ENCODE measurements at places on chromosomes 3 and 15.

GRCh38 chr3:185702262-185703225 lies 116.4 kb downstream of the SENP2 start:
- no peak overlapping the region for H3K4me3 ChIP-seq
- DNase-seq, result no peak
- H3K4me1 ChIP-seq, result no peaks in the 10 kb centered on the region
- H3K27me3 ChIP-seq, result peaks cover 43% of the 10 kb centered on the region
- H3K36me3 ChIP-seq, result no peaks in the 10 kb centered on the region

DNA sequence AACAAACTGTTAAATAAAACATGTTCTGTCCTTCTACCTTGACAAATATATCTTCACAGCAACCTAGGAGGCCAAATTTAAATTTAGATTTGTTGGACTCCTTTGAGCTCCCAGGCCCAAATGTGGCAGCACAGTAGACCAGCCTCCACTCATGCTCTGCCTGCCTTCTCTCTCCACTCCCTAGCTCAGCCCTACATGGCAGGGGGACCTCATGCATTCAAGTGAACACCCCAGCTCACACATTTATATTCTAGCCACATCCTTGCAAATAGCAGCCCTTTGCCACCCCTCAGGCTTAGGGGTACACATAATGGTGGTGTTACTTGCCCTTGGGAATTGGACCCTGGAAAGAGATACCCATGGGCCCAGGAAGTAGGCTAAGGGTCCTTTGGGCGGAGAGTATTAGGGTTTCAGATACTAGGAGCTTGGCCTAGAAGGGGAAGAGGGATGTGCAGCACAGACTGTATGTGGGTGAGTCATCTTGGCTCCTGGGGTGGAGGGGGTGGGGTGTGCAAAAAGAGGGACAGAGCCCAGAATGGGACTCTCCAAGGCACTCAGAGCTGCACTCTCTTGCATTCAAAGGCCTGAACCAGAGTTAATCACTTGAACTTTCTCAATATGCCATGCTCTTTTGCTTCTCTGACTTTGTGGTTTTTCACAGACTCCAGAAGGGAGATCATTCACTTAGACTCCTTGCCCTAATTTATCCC lies 268.4 kb upstream of the ROPN1 start:
- peaks cover 8% of the 10 kb centered on the region for H3K27me3 ChIP-seq
- H3K4me1 ChIP-seq, result no peaks in the 10 kb centered on the region
- no peak overlapping the region for H3K27ac ChIP-seq
- DNase-seq, result no peak
- H3K4me3 ChIP-seq, result no peak overlapping the region
- H3K36me3 ChIP-seq, result no peaks in the 10 kb centered on the region

DNA sequence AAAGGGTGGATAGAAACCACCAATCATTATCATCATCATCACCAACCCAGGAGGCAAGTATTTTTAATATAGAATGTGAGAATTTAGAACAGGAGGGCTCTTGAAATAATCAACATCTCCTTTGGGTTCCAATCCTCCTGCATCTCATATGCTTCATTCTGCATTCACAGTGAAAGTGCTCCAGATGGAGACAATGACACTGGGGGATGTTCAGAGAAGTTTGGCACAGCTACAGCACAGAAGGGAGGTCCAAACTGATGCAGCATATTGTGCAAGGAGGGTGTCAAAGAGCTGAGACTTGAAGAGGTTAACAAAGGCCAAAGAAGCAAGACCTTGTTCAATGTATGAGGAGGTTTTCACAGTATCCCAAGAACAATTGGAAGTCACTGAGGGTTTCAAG lies 767.1 kb downstream of the NTRK3 start:
- H3K27ac ChIP-seq, result no peak overlapping the region
- H3K4me1 ChIP-seq, result no peaks in the 10 kb centered on the region
- H3K4me3 ChIP-seq, result no peak overlapping the region
- H3K27me3 ChIP-seq, result peaks cover 4% of the 10 kb centered on the region
- DNase-seq, result no peak
- H3K36me3 ChIP-seq, result no peaks in the 10 kb centered on the region

DNA sequence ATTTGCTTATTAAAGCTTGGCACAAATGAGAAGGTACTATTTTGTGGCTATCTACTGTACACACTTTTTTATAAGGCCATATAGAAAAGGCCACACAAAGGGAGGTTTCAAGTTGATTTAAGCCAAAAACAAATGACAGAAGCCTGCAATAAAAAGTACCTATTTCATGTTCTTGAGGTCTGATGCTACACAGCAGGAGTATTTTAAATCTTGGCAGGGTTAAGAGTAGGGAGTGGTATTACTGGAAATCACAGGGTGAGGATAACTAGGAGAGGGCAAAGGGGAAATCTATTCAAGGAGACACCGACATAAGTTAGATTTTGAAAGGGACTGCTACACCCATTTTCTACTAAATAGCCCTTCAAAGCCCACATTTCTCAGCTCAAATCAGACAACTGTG lies 146.2 kb downstream of the GREM1 start:
- no peaks in the 10 kb centered on the region for H3K27me3 ChIP-seq
- H3K27ac ChIP-seq, result no peak overlapping the region
- no peak for DNase-seq
- H3K4me1 ChIP-seq, result peaks cover 28% of the 10 kb centered on the region
- H3K36me3 ChIP-seq, result no peaks in the 10 kb centered on the region
- H3K4me3 ChIP-seq, result no peak overlapping the region

- no peaks in the 10 kb centered on the region for H3K36me3 ChIP-seq
- no peak for DNase-seq
- H3K4me1 ChIP-seq, result peaks cover 16% of the 10 kb centered on the region
- H3K4me3 ChIP-seq, result no peak overlapping the region
Measured at GRCh38 chr3:186152889-186153292, 44.0 kb upstream of the ETV5 start.

DNA sequence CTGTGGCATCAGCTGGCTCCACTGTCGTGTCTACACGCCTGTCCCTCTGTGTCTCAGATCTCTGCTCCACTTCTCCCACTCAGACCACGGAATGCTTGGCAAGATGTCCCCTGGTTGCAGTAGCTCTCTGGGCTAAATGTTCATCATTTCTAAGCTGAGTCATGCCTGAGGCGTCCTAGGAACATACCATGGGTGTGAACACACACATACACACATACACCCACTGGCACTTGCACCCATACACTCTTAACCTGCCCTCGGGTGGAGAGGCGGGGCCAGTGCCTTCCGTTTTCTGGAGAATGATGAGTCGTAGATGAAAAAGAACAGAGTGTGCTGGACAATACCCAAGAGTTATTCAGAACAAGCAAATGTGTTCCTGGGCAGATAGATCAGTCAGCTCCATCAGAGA lies 72.4 kb downstream of the SENP2 start:
- no peak overlapping the region for H3K27ac ChIP-seq
- H3K27me3 ChIP-seq, result peaks cover 20% of the 10 kb centered on the region
- no peaks in the 10 kb centered on the region for H3K36me3 ChIP-seq

DNA sequence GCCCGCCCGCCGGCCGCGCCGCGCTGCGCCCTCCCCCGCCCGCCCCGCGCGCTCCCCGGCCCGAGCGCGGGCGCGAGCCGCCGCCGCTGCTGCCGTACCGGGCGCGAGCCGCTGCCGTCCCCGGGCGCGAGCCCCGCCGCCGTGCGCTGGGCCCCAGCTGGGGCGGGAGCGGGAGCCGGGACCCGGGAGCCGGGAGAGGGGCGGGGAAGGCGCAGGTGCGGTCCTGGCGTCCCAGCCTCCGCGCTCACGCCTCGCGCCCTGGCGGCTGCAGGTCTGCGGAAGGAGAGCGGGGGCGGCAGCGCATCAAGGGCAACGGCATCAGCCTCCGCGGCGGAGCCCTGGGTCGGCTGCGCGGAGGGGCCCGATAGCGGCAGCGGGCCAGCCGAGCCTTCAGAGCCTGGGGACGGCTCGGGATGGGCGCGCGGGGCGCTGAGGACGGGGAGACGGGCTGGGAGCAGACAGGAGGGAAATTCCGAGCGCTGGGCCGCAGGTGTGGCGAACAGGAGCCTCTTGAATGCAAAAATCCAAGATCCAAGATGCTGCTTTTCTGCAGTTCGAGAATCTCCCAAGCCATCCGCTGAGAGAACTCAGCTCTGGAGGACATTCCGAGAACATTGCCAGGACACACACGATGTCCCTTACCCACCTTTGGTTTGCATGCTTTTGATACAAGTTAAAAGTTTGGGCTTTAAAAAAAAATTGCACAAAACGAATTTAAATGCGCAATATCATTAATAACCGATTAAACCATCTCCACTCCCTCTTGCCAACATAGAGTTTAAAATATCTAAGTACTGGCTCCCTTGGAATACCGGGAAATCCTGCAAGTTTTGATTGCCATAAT lies 251.1 kb downstream of the TJP1 start:
- H3K27me3 ChIP-seq, result peaks cover 76% of the 10 kb centered on the region
- H3K36me3 ChIP-seq, result no peaks in the 10 kb centered on the region
- DNase-seq, result peak; percentile 34
- H3K4me1 ChIP-seq, result peaks cover 8% of the 10 kb centered on the region

DNA sequence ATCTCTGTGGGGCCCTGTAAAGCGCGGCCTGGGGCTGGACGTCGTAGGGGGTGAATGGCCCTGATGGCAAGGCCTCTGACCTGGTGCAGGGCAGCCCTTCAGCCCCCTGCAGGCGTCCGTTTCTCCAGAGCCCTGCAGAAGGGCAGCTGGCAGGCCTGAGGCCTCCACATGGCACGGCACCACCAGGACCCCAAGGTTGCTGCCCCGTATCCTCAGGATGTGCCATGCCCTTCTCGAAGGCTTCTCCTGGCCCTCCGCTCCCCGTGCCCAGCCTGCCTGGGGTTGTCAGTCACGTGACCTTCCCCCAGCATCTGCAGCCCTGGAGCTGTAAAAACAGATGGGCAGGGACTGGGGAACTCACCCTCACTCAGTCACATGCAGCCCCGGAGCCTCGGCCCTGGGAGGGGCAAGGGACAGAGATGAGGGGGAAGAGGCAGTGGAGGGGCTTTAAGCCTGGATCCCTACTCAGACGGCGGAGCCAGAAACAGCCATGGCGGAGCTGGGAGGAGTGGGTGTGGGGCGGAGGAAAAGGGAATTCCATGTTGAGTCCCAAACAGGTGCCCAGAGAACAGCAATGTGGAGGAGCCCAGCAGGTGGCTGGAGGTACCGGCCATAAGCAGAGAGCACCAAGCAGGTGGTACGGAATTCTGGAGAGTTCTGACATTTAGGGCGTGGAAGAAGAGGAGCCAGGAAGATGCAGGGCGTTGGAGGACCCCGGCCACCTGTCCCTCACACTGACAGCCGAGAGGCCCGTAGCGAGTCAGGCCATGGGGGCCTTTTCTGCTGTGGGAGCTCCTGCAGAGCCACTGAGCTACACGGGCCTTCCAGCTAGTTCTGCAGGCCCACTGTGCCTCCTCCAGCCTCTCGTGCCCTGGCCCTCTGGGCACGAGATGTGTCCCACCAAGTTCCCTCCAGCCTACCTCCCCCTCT lies 193.1 kb downstream of the XXYLT1 start:
- no peak overlapping the region for H3K27ac ChIP-seq
- no peaks in the 10 kb centered on the region for H3K36me3 ChIP-seq
- no peaks in the 10 kb centered on the region for H3K27me3 ChIP-seq
- no peak for DNase-seq
- H3K4me3 ChIP-seq, result no peak overlapping the region
- no peaks in the 10 kb centered on the region for H3K4me1 ChIP-seq

DNA sequence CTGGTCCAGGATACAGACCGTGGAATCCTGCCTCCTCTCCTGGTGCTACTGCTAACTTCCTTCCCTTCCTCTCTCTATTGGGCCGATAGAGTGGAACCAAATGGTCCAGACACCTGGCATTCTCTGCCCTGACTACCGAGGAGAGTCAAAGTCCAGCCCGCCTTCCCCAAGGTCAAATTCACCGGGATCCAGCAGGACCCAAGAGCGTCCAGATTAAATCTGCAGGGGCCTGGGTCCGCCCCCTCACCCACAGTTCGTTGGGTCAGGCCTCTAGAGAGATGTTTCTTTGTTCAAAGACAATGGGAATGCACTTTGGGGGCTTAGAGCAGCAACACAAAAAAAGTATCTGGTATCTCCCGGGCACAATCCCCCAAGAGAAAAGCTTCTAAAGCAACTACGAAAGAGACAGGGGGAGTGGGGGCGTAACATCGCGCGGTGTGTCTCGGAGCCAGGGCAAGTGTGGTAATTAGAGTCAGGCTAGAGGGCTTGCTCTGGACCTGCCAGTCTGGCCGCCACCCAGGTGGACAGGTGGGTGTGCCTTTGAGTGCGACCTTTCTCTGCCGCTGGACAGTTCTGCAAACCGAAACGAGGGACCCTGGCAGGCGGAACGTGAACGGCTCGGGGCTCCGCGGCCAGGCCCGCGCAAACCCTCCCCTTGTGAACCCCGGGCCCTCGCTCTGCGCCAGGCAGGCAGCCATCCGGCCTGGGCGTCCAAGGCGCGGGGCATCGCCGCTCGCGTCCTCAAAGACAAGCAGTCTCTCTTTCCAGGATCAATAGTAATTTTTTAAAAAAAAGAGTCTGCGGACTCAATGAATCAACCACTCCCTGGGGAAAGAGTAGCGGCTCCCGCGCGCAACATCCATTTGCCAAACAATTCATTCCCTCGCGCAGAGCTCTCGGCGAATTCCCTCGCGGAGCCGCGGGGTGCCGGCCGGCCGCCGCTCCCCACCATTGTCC lies 806 bp downstream of the KLHL25 start:
- H3K27me3 ChIP-seq, result no peaks in the 10 kb centered on the region
- H3K4me1 ChIP-seq, result peaks cover 43% of the 10 kb centered on the region
- H3K27ac ChIP-seq, result peak overlapping the region; percentile 86

DNA sequence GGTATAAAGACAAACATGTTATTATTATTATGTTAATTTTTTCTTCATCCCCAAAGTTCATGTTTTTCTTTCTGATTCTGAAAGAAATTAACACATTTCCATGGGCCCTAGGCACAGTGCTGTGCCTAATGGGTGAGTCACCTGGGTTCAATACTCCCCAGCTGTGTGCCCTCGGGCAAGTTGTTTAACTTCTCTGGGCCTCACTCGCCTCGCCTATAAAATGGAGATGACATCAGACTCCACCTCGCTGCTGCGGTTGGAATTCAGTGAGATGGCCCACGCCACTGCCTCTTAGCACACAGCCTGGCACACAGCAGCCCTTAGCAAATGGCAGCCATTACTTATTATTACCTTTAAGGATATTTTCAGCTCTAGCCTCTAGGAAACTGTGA lies 22.6 kb downstream of the DNASE1L3 start:
- no peaks in the 10 kb centered on the region for H3K27me3 ChIP-seq
- H3K36me3 ChIP-seq, result no peaks in the 10 kb centered on the region
- peaks cover 3% of the 10 kb centered on the region for H3K4me1 ChIP-seq
- H3K27ac ChIP-seq, result no peak overlapping the region

GRCh38 chr3:139122612-139123011 lies 77.9 kb upstream of the PRR23C start:
- DNase-seq, result no peak
- H3K4me3 ChIP-seq, result no peak overlapping the region
- H3K27ac ChIP-seq, result no peak overlapping the region
- H3K27me3 ChIP-seq, result no peaks in the 10 kb centered on the region
- H3K36me3 ChIP-seq, result no peaks in the 10 kb centered on the region

GRCh38 chr15:25727867-25728600 lies 135.1 kb downstream of the ATP10A start:
- peaks cover 70% of the 10 kb centered on the region for H3K36me3 ChIP-seq
- H3K27ac ChIP-seq, result no peak overlapping the region
- no peak overlapping the region for H3K4me3 ChIP-seq
- no peaks in the 10 kb centered on the region for H3K27me3 ChIP-seq

DNA sequence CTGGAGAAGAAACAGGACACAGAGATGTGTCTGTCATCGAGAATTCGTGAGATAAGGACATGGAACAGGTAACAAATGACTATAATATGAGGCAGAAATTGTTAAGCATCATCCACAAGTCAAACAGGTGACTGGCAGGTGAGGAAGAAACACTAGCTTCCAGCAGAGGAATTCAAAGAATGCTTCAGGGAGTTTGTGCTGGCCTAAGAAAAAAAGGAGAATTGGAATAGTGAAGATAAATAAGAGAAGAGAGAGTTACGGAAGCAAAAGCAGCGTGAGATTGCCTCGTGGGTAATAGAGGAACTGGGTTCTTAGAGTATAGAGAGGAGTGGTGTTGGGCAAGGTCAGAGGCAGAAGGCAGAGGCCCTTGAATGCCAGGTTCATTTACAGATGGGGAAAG lies 22.9 kb upstream of the FGF12 start:
- H3K4me1 ChIP-seq, result no peaks in the 10 kb centered on the region
- H3K4me3 ChIP-seq, result no peak overlapping the region
- no peak for DNase-seq
- H3K27me3 ChIP-seq, result peaks cover 5% of the 10 kb centered on the region
